ENCODE measurements at places on chromosomes 16 and 17.
A peak's percentile ranks its signal among the peaks of the same experiment; 100 is the strongest.

GRCh38 chr16:80175011-80175410, 365.8 kb upstream of the DYNLRB2 start:
- no peak for DNase-seq

- no peak for DNase-seq
Observed at GRCh38 chr17:75416006-75416405, 10.5 kb upstream of the GRB2 start.

DNA sequence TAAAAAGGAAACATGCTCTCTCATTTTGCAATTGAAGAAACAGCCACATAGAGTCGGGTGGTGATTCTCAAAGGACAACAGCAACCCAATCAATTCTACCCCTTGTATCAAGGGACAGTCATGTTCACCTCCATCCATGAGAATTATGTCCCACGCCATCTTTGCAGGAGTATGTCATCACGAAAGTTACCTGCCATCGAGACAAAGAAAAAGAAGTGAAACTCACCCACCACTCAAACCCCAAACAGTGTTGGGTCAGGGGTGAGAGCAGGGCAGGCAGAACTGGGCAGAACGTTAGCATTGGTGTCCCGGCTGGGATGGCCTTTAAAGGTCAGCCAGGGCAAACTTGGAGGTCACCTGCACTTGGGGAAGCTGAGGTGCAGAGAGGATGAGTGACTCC, 24.2 kb upstream of the HNF1B start:
- DNase-seq, result no peak

GRCh38 chr17:33972763-33973162, 282.3 kb upstream of the CCL2 start:
- no peak for DNase-seq

DNA sequence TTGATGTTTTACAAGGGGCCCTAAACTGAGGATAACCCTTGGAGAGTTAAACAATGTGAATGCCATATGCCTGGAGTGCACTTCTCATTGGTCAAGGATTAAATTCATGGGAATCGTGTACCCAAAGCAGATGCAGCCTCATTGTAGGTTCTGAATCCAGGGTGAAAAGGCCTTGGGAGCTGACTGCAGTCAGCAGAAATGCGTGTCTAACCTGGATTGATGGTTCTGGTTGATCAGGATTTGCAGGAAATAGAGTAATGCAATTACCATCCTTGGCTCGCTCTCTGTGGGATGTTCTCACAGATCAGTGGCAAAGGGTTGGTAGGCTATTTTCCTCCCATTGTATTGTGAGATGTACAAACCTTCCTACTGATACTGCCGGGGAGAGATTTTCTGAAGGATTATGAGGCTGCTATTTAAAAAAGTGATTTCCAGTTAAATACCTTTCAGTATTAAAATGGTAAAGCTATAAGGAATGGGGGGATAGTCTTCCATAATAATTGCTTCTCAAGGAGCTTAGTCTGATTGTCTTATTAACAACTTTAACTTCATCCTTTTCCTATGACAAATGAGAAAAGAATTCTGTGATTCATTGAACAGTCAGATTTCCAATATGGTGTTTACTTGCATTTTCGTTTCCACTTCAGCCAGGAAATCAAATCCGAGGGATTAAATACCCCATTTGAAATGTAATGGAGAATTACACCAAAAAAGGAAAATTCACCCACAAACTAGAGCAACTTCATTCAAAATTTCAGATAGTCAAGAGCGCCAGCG, 1028.1 kb upstream of the EEF2KMT start:
- peak; percentile 37 for DNase-seq

DNA sequence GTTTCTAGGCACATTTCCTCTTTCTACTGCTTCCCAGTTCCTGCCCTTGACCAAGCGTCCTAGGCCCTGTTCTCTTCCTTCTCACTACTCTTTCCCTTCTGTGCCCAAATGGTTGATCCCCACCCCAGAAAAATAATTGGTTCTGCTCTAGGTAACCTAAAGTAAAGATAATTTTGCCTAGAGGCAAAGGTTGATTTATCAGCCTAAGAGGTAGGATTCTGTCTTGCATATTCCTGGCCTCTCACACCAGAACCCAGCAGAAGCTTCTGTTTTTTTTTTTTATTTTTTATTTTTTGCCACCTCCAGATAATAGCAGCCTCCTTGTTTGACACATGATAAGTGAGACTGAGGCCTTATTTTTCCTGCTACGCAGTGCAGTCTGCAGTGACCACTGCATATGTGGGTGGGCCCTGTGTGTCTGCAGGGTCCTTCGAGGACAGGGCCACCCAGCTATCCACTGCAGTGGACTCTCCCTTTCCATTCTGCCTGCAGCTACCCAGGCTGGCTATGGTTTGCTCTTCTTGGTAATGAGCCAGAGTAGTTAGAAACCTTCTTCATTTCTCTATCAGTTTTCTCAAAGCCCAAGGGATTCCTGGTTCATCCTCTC, 701 bp downstream of the PIPOX start:
- no peak for DNase-seq

DNA sequence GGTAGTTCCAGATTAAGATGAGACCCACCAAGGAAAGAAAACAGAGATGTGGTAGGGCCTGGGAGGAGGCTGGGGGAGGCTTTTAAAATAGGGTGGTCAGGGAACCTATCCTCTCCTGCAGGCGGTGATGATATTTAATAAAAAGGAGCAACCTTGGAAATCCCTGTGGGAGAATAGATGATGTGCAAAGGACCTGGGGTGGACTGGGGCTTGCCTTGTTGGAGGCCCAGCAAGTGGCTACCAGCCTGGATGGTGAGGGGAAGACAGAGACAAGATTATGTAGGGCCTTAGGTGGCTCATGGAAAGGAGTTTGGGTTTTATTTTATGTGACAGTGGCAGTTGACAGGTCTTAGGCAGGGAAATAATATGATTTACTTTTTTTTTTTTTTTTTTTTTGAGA, 1.8 kb downstream of the POLR3E start:
- no peak for DNase-seq

GRCh38 chr17:17698869-17699351, 17.7 kb downstream of the RAI1 start:
- DNase-seq, result peak; percentile 74

GRCh38 chr17:82301916-82302567, 15.4 kb downstream of the CD7 start:
- no peak for DNase-seq

GRCh38 chr17:13509527-13509926, 92.2 kb downstream of the HS3ST3A1 start:
- DNase-seq, result no peak
